ENCODE measurements at places on chromosomes 2 and 18.

- DNase-seq: no peak
Measured at GRCh38 chr2:75047189-75047991, 88.9 kb downstream of the POLE4 start.

DNA sequence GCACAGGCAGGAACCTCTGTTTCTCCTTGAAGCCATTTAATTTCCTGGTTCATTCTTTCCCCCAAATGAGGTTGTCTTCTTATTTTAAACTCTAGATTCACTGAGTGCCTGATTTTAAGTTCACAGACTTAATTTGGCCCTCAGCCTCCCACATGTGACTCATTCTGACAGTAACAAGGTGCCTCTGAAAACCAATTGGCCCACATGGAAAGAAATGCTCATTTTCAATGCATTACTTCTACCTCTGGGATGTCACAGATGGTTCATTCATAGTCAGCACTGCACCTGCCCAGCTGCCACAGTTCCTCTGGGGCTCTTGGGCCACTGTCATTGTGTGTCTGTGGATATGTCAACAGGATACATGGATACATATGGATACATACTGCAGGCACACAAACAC, 140.4 kb upstream of the CAPN13 start:
- no peak for DNase-seq

GRCh38 chr2:145728511-145728910, 1208.6 kb upstream of the ZEB2 start:
- DNase-seq: no peak

GRCh38 chr2:133424876-133425275, 143.4 kb downstream of the NCKAP5 start:
- DNase-seq: no peak

DNA sequence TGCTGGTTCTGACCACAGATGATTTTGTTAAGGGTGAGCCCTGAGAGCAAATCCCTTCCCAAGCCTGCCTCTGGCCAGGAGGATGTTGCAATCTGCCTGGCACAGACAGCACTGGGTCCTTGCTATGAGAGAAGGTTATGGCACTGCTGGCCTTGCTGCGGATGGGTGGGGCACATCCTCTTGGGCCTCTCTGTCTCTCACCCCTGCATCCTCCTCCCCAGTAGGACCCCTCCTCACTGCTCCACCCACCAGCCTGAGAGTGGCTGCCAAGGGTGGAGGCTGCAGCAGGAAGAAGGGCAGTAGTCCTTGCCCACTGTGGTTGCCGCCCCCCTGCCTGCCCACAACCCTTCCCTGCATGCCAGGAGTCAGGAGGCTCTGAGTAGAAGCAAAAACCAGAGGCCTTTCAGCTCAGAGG, 180.9 kb downstream of the ZBTB7C start:
- no peak for DNase-seq

DNA sequence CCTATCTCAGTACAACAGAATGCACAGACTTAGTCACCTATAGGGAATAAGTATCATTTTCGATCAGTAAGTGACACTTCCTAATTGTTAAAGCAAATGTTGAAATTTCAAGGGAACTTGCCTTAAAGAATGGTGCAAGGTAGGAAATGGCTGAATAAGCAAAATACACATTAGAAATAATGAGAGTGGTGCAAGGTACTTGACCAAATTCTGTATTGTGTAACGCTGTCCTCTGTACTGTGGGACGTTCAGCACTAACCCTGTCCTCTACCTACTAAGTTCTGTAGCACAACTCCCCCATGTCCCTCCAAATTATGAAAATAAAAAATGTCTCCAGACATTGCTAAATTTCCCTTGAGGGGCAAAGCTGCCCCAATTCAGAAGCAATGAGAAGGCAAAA, 19.4 kb downstream of the MMADHC start:
- DNase-seq: no peak

GRCh38 chr18:60060026-60060425, 160.2 kb downstream of the PMAIP1 start:
- no peak for DNase-seq

- no peak for DNase-seq
Measured at GRCh38 chr18:9989481-9989880, 75.7 kb downstream of the VAPA start.

- DNase-seq: no peak
Measured at GRCh38 chr18:49274188-49274714, 186.2 kb downstream of the DYM start.

DNA sequence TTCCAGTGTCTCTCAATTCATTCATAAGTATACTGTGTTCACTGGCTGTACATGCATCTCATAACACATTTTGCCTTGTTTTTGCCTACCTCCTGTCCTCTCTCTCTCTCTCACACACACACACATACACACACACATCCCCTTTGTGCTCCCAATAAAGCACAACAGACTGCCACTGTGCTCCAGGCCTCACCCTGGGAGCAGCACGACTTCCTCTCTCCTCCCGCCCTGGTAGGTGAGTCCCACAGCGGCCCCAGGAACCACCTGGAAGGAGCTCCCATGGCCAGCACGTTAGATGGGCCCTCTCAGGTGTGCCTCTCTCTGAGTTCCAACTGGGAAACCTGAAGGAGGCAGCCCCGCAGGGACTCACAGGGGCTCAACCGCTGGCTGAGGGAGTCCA, 65.4 kb downstream of the MARCHF4 start:
- no peak for DNase-seq

- no peak for DNase-seq
Measured at GRCh38 chr18:24189664-24190346, 50.9 kb downstream of the CABYR start.

DNA sequence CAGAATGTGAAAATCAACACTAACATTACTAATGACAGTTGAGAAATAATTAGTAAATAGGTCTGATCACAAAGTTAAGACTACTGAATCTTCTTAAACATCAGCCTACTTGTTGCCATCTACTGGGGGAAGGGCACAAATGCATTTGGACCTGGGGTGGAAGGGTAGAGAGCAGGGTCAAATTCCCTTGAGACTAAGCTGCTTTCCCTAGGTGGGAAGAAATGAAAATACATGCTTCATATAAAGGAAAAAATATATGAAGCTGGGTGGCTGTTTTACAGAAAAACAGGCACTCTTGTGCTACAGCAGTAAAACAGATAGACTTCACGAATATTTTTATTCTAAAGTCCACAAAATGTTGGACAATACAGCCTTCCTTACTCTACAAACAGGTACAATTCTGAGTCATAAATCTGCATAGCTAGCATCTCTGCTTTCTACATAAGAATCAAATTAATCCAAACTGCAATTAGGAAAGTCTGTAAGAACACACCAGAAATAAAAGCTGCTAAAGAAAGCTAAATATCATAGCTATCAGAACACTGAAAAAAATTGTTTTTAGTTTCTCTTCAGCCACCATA, 10.9 kb downstream of the TRIP12 start:
- DNase-seq: no peak

DNA sequence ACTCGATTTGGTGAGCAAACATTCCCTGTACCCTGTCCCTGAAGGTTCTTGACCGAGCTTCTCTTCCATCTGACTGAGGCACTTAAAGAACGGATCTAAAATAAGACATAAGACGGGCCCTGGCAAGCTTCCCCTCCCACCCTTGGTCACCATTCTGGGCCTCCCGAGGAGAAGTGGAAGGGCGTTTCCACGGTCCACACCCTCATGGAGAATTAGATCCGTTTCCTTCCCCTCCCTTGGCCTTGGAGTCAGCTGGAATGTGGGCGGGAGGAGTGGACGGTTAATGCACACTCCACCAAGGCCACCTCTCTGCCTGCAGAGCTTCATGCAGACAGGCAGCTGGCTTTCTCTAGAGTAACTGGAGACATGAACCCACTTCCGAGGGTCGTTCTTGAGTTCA, 257.3 kb upstream of the APCDD1 start:
- DNase-seq: no peak

GRCh38 chr2:237264480-237265219, 149.3 kb downstream of the COL6A3 start:
- no peak for DNase-seq

- no peak for DNase-seq
Measured at GRCh38 chr2:188810586-188810985, 163.6 kb upstream of the COL3A1 start.

Data from activated gamma-delta T cell (primary cell).